ENCODE measurements at places on chromosomes 1 and 21.
A peak's percentile ranks its signal among the peaks of the same experiment; 100 is the strongest.

- DNase-seq = no peak
Observed at GRCh38 chr1:39690225-39690624, 1.0 kb downstream of the HPCAL4 start.

DNA sequence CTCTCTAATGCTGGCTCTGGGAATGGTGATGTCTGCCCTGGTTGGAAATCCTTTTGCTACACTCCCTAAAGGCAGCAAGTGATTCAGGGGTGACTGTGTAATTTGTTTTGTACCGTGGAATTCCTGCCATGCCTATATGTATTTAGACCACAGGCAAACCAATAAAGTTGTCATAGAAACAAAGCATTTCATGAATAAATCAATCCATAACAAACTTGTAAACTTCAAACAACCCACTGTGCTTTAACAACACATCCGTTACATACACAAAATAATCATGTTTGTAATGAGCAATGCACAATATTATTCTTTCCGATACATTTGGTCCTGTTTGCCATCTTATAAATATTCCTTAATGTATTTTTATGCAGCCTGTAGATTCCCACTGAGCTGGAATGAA lies 330.3 kb upstream of the SNX7 start:
- peak; percentile 31 for DNase-seq

- DNase-seq = no peak
Observed at GRCh38 chr1:199098468-199098867, 459.6 kb downstream of the PTPRC start.

DNA sequence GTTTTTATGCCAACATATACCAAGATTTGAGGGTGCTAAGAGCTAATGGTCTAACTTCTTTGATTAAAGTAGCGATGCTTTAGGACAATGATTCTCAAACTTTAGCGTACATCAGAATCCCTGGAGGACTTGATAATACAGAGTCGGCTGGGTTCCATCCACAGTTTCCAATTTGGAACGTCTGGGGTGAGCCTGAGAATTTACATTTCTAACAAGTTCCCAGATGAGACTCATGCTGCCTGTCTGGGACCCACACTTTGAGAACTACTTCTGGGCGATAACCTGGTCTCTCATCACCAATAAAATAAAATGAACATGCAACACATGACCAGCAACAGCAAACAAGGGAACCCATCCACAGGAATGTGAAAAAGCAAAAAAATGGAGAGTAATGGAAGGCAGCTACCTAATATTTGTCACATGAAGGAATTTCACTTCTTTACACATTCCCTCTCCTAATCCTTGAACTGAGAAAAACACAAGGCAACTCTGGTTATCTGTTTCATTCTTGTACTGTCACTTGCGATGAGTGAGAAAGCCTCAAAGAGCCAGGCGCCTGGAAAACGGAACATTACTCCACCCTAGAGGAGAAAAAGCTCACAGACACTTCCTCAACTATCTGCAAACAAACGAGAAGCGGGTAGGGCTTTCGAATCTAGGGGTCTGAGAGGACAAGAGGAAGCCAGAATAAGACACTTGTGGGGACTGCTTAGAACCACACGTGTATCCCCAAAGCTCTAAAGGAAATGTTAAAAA lies 14.0 kb downstream of the HSF2BP start:
- peak; percentile 76 for DNase-seq

DNA sequence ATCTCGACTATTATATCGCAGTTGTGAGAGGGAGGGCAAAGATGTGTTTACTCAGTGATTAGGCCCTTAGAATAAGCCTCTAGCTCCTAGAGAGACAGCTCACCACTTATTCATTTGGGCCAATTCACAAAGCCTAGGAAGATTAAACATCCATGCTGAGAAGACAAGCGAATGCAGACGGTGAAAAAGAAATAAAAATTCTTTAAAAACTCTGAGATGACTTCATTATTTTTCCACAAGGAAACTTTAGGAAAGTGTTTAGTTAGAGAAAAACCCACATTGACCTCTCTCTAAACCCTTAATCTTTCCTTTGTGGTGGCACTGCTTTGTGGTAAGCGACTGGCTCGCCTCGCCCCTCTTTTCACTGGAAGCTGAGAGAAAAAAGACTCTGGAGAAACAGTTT lies 146.8 kb upstream of the DMRTA2 start:
- no peak for DNase-seq

DNA sequence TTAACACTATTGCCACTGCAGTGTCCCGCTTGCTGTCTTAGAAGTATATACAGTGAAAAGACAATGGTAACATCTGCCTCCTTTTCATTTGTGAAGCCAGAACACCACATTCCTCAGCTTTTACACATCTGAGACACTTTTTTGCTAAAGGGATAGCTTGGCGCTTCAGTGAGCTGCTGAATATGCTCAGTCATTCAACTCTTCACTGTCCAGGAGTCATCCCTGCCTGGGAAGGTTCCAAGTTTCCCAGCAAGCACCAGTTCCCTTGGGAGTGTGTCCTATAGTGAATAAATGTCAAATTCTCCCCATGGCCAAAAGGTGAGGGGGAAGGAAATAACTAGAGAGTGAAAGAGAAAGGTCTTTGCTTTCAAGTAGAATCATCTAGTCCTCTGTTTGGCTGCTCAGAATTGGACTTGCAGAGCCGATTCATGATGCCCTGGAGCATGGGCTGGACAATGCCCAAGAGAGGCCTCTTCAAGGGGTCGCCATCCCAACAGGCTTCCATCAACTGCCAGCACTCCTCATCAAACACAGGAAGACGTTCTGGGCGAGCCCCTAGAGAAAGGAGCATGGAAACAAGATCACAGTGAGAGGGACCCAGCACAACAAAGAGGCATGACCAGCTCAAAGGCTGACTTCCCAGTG lies 25.5 kb upstream of the RBBP5 start:
- DNase-seq = peak; percentile 79

DNA sequence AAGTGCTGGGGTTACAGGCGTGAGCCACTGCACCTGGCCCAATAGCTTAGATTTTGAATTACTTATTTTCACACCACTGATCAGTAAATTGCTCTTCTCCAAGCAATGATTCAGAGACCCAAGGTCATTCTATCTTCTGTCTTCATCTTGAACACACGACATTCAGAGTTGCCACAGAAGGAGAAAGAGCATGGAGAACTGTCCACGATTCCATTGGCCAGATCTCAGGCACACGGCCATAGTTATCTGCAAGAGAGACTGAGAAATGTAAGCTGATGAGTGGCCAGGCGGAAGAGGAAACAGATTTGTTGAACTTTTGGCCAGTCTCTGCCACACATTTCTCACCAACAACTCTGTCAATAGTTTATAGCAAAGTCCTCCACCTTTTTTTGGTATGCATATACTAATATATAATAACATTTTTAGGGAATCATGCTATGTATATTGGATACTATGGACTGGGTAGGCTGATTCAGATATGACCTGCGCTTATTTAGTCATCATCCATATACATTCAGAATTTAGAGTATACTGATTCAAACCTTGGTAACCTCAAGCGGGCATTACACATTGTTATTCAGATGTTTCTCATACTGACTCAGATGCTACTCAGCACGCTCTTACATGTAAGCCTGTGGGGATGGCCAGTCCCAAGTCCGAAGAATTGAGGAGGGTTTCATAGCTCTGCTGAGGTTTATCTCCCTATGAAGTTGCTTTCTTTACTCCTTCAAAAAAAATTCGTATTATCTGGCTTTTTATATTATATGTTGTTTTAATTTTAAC lies 25.5 kb upstream of the CAP1 start:
- peak; percentile 85 for DNase-seq

GRCh38 chr1:201947697-201948008 lies 1.3 kb upstream of the LMOD1 start:
- DNase-seq = no peak

GRCh38 chr21:26070822-26071425 lies 99.6 kb downstream of the APP start:
- DNase-seq = peak; percentile 65

DNA sequence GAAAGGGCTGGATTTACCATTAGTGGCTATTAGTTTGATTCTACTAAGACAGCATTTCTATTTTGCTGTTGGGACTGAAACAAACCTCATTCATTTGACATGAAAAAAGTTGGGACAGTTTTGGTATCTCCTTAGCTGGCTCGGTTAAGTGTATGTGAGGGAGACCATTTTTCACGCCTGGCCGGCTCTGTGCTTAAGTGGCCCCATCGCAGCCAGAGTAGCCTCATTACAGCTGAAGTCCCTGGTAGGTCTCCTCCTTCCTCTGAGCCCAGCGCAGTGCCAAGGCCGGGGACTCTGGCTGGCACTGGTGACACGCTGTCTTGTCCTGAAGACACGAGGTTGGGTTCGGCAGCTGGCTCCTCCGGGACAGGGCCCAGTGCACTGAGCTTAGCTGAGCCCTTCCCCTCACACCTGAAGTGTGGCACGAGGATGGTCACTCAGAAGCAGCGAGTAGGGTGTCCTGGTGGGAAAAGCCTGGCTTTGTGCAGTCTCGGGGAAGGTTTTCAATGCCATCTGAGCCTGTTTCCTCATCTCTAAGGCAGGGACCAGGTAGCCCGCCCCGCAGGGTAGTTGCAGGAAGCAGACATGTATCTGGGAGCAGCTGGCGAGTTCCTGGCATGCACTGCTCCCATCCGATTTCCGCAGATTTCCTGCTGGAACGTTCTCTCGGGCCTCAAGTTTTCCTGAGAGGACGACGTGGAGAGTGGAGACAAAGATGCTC lies 196.5 kb downstream of the DYRK1A start:
- no peak for DNase-seq

GRCh38 chr1:75522389-75522788 lies 88.5 kb downstream of the SLC44A5 start:
- DNase-seq = no peak

DNA sequence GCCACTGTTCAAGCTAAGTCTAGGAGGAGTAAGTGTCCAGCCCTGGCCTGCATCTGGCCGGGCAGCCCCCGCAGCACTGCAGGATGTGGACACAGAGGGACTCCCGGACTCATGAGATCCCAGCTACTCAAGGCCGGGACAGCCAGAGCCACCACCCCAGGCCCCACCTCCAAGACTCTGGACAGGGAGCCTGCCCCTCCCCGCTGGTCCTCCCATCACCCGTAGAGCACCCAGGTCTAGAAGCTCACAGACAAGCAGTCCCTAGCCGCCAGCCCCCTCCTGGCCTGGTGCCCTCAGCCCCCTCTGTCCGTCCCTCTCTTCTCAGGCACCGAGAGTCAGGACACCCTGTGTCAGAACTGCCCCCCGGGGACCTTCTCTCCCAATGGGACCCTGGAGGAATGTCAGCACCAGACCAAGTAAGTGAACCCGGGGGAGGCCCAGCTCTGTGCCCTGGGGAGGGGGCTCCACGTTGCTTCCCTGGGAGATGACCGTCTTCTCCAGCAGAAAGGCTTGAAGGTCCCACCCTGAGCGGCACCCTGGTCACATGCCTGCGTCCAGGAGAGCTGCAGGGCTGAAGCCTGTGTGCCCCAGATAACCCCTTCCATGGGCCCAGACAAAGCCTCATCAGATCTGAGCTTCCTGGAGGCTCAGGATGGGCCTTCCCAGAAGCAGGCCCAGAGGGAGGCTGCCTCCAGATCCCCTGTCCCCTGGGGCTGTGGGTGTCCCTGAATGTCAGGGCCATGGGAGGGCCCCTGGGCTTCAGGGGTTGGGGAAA lies 4.3 kb downstream of the TNFRSF14 start:
- no peak for DNase-seq

DNA sequence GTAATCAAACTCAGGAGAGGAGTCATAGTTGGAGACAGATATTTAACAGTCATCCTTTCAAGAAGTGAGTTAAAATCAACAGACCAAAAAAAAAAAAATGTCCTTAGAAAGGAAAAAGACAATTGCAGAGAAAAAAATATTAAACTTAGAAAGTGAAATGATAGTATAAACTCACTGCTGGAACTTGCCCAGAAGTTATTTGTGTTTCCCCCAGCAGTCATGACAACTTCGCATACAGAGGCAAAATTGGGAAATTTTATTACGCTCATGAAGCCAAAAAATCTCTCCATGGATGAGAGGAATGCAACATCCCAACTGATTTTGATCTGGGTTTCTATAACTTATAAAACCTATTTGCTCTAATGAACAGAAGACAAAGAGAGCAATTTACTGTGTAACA lies 198.2 kb downstream of the LRRC7 start:
- DNase-seq = no peak

- DNase-seq = no peak
Observed at GRCh38 chr1:233677690-233678354, 63.9 kb downstream of the KCNK1 start.

DNA sequence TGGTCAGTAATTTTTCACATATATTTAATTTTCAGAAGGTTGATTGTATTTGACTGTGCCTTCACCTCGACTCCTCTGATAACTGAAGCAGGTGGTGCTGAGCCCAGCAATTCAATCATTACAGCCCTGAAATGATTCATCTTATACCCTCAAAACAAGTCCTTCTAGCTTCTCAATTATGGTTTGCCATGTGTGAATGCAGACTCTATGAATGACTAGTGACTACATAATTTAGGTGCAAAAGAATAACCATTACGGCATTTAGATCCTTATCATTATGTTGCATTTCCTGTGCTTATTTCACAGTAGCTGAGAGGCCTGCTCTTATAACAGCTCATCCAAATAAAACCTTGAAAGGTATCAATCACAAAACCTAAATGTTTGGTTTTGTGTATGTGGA lies 54.0 kb upstream of the COL11A1 start:
- DNase-seq = no peak

DNA sequence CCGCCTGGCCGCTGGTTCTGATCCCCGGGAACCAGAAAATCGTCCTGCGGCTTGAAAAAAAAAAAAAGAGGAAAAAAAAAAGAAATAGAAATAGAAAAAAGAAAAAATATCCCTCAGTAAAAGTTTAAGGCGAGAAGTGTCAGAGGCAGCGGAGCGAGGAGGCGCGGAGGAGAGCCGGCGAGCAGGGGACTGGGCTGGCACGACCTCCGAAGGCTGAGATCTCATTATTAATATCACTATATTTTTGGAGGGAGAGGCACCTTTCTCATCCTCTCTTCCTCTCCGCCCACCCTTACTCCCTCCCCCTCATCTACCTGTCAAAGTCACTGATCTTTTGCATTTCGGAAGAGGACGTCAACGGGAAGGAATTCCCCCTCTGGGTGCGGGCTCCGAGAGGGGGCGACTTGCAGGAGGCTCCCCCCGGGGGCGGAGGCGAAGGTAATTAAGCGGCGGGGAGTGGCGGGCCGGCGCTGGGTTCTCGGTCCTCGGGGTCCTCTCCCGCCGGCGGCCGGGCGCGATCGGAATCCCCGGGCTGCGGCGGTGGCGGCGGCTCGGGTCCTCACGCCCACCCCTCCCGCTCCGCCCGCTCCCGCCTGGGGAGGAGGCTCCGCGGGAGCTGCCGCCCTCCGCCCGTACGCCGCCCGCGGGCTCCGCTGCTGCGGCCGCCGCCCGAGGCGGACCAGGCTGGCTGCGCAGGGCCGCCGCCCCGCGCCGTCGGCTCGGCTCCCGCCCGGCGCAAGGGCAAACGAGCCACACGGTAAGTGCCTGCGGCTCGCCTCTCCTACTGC lies at the start of gene NTNG1:
Gene NTNG1 (plus strand): TSS at position 337 of the 788 bp plus-strand sequence.
- DNase-seq = peak; percentile 59

DNA sequence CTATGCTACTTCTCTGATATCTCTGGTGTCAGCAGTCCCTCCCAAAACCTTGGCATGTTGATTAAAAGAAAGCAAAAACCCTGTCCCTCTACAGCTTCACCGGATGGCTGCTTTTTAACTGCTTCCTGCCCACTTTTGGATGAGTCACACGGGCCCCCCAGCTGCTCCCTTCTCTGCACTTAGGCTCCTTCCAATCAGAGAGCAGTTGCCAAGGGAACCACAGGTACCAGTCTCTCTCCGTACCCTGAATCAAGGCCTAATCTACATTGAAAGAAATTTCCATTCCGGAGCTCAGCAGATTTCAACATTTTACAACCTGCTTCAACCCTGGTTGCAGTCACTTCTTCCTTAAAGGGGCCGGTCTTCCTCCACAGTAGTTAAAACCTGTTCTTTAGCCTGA lies 70.6 kb upstream of the GJB5 start:
- no peak for DNase-seq
